ENCODE measurements at places on chromosomes 6 and 20. TPM values are rescaled to one million over a fixed set of nuclear protein-coding genes. Genes with fewer than 3 reads are reported as not detected.

GRCh38 chr6:138308731-138309110 is 69.0 kb upstream of the SMIM28 start:
- no peak for DNase-seq

GRCh38 chr20:46174469-46175126 is 56.5 kb downstream of the CD40 start:
- peak; percentile 59 for DNase-seq

DNA sequence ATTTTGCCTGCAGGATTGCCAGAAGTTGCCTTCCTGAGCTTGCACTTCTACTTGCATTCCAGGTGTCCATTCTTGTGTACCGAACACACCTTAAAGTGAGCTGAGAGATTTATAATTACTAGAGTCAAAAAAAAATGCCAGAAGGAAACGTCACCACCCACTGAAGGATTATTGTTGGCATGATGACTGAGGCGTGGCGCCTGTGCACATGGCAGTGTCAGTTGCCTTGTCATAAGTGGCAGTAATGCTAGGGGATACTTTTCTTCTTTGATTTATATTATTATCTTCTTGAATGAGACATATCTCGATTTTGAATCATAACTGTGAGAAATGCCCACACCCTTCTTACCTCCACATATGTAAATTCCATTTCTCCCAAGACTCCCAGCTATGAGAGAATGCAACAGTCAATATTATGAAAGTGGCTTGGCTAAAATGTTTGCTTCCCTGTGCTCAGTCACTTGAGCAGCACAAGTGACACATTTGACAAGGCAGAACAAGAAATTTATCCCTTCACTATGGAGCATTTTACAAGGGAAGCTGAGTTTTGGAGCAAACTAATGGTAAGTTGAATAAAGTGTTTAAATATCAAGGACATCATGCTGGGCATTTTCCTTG is 149.5 kb upstream of the SASH1 start:
- DNase-seq, result no peak

RIPOR3 gene
- 9.6 TPM for polyA plus RNA-seq

- DNase-seq, result no peak
Measured at GRCh38 chr6:7173843-7174503, 66.2 kb downstream of the RREB1 start.

ETV7 gene
- 1.2 TPM for polyA plus RNA-seq

WASF1 gene
- 26.6 TPM for polyA plus RNA-seq

SPATS1 gene
- polyA plus RNA-seq, result not detected

GRCh38 chr20:2799271-2799670 is 1.2 kb downstream of the CPXM1 start:
- no peak for DNase-seq

DNA sequence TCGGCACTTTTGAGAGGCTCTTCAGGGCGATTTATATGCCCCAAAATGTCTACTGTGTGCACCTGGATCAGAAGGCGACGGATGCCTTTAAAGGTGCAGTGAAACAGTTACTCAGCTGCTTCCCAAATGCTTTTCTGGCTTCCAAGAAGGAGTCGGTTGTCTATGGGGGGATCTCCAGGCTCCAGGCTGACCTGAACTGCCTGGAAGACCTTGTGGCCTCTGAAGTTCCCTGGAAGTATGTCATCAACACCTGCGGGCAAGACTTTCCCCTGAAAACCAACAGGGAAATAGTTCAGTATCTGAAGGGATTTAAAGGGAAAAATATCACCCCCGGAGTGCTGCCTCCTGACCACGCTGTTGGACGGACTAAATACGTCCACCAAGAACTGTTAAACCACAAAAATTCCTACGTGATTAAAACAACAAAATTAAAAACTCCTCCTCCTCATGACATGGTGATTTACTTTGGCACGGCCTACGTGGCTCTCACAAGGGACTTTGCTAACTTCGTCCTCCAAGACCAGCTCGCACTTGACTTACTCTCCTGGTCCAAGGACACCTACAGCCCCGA is 8.2 kb downstream of the GCNT2 start:
- no peak for DNase-seq

DNA sequence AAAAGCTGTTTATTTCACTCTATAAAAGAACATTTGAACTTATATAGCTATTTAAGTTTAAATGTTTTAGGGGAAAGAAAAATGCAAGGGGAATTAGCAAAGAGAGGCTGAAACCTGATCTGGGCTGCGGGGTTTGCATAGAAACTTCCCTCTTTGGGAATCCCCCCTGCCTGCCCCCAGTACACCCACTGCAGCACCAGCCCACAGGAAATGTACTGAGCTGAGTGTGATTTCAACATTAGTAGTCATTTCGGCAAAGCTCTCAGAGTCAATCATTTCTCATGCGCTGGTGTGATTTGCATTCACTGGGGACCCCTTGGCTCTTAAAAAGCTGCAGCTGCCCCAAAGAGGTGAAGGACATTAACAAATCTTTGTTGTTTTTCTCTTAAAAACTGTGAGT is 859.4 kb downstream of the MAFB start:
- DNase-seq, result no peak

PNPLA1 gene
- 0.04 TPM for polyA plus RNA-seq

PRRT1 gene
- 27.7 TPM for polyA plus RNA-seq

FRMD1 gene
- polyA plus RNA-seq, result 0.10 TPM

EPHA7 gene
- 0.64 TPM for polyA plus RNA-seq

- DNase-seq, result no peak
Measured at GRCh38 chr20:43736588-43737158, 9.9 kb upstream of the GTSF1L start.

- DNase-seq, result no peak
Measured at GRCh38 chr6:39218868-39219567, 10.3 kb downstream of the KCNK5 start.

DNAJC5 gene
- 11.1 TPM for polyA plus RNA-seq

DNA sequence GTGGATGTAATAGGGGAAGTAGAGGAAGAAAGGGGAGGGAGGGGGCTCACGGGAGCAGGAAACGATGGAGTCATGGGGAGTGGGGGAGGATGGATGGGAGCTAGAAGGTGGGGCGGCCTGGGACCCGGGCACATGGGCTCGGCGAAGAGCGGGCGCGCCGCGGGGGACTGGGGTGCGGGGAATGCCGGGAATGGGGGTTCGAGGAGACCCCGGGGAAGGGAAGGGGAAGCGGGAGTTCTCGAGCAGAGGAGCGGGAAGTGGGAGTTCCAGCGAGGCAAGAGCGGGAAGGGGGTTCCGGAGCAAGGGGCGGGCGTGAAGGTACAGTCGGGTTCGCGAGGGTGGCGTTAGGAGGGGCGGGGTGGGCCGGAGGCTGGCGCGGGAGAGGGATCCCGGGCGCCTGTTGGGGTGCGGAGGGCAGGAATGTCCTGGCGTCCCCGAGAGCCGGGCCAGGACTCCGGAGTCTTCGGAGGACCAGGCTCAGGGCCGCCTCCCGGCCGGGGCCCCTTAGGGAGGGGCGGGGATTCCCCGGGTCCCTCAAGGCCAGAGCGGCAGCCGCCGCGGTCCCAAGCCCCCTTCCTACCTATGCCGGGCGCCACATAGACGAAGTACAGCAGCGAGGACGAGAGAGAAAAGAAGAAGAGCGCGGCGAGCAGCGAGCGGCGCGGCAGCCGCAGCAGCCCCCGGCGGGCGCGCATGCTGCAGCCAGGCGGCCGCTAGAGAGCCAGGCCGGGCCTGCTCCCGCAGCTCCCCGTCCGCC is 504 bp downstream of the B4GALT5 start:
- DNase-seq, result peak; percentile 57

- DNase-seq, result no peak
Measured at GRCh38 chr6:91114123-91114708, 527.3 kb upstream of the MAP3K7 start.

DNA sequence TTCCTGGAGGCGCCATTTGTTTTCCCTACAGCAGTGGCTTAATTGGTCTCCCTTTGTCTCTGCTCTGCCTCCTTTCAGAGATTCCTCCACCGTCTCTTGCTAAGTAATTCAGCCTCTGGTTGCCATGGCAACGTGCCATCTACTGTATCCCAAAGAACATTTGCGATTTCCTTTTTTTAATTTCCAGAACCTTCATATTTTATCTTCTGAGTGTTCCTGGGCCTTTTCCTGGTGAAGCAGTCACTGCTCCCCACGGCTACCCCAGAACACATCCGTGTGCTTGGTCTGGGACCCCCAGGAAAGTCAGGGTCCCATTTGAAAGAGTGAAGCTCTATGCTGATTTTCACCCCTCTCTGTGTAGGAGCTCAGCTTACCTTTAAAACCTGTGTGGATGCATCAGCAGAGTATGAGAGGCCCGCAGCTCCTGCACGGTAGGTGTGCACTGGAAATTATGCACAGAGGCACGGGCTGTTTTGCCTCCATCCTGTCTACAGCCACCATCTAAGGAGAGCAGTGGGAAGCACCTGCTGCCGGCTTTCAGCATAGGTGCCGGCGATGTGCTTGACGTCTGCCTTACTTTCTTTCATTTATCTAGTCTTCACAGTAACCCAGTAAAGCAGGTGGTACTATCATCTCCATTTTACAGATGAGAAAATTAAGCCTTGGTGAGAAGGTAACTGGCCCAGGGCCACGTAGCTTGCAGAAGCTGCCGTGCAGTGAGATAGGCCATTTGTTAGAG is 122.8 kb downstream of the SYCP2 start:
- no peak for DNase-seq

DNA sequence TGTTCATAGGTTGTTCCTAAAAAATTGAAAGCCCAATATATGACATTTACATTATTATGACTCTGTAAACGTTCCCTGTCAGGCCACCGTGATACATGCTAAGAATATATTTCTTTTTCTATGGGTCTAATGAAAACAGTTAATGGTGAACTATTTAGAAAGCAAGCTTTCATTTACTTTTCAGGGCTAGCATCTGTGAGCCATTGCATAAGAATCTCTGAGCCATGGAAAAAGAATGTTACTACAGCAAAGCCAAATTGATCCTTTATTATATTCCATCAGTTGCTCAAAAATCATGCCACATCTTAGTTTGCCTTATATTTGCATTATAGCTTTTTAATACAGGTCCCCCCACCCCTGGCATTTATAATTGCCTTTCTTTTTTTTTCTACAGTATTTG is 275.5 kb downstream of the ZFAND3 start:
- DNase-seq, result no peak

GRIK2 gene
- polyA plus RNA-seq, result 4.1 TPM

- no peak for DNase-seq
Measured at GRCh38 chr6:157491571-157492232, 110.7 kb downstream of the ZDHHC14 start.

- no peak for DNase-seq
Measured at GRCh38 chr6:144675231-144675861, 390.2 kb downstream of the UTRN start.

DNA sequence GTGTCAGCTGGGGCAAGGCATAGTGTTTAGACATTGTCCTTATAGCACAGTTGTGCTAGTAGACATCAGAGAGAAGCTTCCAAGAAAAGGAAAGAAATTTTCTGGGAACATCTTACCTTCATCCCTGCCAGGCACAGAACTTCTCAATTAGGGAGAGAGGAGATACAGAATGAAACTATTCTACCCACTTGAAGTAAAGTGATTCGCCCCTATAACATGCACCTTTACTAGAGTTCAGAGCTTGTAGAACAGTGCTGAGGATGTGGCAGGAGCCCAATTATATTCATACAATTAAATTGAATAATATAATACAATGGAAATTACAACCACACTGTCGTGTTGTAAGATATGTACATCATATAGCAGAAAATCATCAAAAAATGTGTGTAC is 1063.9 kb upstream of the CITED2 start:
- DNase-seq, result no peak

- DNase-seq, result no peak
Measured at GRCh38 chr6:164427728-164428402, 881.5 kb downstream of the C6orf118 start.

- no peak for DNase-seq
Measured at GRCh38 chr20:52383995-52384621, 192.5 kb upstream of the ZFP64 start.

DNA sequence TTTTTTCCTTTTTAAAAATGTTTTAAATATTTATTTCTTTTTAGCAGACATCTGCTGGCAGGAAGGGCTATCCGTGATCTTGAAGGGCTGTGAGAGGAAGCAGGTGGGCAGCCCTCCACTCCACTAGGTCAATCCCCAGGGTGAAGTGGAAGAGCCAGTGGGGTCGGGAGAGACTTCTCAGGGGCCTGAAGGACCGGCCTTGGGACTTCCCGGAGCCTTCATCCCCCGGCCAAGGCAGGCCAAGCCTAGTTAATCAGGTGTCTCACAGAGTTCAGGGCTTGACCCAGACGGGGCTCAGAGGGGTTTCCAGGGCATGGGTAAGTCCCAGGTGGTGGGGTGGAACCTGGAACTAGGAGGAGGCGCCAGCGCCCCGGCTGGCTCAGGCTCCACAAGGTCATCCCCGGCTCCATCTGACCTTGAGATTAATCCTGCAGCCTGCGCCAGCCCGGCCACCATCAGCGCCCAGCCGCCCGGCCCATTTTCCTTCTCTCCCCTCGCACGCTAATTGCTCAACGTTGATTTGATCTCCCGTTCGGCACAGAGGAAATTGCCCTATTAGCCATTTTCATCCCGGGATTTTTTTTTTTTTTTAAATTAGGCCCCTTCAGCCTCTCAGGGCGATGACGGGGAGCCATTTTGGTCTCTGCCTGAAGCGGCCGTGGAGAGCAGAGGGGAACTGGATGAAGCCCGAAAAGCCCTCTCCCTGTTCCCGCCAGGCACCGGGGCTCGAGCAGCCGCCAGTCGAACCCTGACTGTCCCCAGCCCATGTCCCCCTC is 44.4 kb downstream of the MDFI start:
- DNase-seq, result peak; percentile 68

DNA sequence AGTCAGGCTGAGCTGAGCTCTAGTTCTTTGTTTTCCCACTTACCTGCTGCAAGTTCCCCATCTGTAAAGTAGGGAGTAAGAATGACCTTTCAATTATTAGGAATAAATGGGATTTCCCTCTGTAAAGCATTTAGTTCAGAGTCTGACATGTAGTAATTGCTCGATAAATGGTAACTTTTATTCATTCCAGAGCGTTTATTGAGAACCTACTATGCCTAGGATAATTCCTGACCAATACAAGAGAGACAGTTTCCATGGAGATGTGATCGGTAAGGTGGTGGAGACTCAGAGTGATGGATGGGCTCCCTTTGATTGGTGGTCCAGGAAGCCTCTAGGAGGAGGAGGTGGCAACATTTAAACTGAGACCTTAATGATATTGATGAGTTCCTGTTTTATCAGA is 5.6 kb downstream of the PLEKHG1 start:
- DNase-seq, result no peak

DNA sequence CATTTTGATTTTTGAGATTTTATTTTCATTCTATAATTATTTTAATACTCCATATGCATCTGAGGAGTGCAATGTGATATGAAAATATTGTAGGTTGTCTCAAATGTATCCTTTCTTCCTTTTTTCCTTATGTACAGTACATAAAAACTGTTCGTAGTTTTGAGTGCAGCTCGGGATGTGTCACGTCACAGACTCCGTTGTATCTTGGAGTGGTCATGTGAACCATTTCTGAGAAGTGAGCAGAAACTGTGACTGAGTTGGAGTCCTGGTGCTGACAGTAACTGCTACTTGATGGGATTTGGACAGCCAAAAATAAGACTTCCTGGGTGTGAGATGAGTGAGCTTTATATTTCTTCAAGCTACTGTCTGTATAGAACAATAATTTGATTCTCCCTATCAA is 761.4 kb upstream of the MAN1A1 start:
- DNase-seq, result no peak

DNA sequence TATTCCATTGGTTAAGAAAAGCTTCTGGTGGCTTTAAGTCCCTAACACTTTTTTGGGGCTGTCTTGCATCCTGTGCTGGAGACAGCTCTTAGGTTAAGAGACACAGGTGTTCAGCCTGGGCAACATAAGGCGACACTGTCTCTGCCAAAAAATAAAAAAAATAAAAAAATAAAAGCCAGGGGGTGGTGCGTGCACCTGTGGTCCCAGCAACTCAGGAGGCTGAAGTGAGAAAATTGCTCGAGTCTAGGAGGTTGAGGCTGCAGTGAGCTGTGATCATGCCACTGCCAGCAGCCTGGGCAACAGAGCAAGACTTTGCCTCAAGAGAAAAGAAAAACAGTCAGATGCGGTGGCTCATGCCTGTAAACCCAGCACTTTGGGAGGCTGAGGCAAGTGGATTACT is 55.6 kb upstream of the ZMYND8 start:
- DNase-seq, result no peak

All from ovary (tissue), 10 donors.